Osteocyte (in vitro differentiated cells): ENCODE measurements at places on chromosomes 1 and 21. TPM values are rescaled to one million over a fixed set of nuclear protein-coding genes. Genes with fewer than 3 reads are reported as not detected.
A peak's percentile ranks its signal among the peaks of the same experiment; 100 is the strongest.

DNA sequence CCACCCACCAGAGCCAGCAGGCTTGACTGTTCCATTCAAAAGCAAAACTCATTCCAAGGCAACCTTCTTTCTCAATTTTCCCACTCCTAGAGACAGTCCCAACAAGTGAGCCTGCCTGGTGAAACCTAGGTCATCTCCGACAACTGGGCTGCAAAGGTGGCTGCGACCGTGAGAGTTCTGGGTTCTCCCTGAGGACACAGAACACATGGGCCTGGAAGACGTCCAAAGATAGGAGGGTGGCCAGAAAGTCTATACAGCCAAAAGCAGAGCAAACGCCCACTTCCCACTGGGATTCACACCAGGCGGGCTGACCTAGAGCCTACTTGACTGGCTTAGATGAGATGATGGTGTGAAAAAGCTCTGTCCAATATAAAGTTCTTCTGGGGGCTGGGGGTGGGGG, 90.2 kb upstream of the GRIK3 start:
- DNase-seq, result no peak

- no peak for DNase-seq
Measured at GRCh38 chr1:88060750-88061491, 623.2 kb upstream of the PKN2 start.

- no peak for DNase-seq
Measured at GRCh38 chr1:19011845-19012231, 55.4 kb upstream of the IFFO2 start.

DNA sequence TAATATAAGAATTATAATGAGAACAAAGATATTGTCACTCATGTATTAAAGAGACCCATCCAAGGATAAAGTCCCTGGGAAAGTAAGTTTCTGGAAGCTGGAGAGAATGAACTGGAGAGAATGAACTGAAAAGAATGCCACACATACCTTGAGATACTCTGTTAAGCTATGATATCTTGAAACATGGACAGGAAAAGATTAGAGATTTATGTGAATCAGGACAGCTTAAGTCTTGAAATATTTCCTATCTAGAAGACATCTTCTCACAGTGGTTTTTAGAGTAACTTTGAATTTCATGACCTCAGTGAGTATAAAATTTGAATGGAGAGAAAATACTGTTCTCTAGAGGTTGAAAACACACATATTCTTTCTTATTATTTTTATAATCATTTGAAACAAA, 201.3 kb upstream of the HMCN1 start:
- DNase-seq, result no peak

GRCh38 chr21:42711667-42712066, 58.2 kb downstream of the PDE9A start:
- no peak for DNase-seq

DNA sequence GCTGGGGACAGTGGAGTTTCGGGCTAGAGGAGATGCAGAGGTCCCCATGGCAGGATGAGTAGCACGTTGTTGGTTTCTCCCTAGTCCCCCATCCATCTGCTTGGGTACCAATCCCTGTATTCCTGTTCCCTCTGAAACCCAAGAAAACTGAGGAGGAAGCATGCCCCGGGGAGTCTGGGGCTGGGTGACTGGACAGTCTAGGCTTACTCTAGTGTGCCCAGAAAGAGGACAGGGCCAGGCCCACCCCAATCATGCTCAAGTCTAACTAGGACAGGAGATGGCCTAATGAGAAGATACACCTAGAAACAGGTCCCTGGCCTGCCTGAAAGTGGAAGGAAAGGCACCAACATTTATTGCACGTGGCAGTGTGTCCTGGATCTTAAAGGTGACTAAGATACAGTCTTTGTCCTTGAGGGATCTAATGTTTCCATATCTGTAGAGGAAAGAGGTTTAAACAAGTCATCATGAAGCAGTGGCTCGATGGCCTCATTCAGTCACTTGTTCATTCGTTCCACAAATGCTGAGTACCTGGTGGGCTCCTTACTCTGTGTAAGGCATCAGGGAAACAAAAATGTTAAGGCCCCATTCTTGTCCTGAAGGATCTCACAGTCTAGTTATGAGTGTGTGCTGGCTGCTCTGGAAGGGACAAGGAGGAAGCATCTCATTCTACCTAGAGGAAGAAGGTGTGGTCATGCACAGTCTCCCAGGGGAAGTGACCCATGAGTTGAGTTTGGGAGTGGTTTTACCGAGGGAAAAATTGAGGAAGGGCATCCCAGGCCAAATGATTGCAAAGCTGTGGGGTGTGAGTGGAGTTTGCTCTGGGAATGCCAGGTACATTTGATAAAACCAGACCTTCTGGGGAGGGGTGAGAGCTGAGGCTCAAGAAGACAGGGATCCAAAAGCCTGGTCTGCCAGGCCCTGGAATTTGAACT, 10.0 kb downstream of the CDK18 start:
- no peak for DNase-seq

DNA sequence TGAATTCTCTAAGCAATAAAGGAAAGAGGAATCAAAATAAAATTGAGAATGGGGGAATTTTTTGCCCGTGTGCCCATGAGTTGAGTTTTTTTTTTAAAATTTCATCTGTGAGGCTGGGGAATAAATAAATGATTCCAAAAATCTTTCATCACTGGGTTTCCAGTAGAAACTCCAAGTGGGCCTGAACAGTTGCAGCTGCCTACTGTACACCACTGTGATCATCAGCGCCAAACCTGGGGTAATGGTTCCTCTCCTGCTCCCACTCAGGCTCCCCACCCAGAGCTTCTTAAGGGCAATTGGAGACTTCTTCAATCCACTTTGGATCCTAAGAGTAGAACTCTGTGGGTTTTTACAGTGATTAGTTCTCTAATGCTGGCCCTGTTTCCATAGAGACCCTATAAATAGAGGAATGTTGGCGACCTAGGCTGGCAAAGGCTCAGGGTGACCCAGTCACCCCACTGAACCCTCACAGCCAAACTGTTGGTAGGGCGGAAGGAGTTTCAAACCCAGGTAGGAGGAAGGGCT, 9.3 kb downstream of the TMCC2 start:
- DNase-seq, result no peak

Gene SOD1
- total RNA-seq, result 195 and 205 TPM in 2 replicates

GRCh38 chr1:231625975-231626534, 535 bp upstream of the DISC1 start:
- no peak for DNase-seq

DNA sequence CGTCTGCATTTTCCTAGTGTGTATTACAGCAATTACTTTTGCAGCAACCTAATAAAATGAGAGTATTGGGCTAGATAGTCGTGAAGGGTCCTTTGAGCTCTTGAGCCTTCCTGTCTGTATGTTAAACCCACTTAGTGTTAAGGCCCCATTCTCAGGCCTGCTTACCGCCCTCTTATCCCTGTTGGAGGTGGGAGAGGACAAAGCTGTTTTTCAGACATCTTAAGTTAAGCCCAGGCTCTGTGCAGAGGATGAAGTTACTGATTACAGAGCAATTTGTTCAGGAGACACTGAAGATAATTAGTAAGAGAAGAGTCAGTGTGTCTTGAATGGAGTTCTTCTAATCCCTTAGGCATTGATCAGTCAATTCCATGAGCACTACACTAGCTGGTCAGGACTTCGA, 114.6 kb downstream of the UCK2 start:
- DNase-seq, result peak; percentile 34

DNA sequence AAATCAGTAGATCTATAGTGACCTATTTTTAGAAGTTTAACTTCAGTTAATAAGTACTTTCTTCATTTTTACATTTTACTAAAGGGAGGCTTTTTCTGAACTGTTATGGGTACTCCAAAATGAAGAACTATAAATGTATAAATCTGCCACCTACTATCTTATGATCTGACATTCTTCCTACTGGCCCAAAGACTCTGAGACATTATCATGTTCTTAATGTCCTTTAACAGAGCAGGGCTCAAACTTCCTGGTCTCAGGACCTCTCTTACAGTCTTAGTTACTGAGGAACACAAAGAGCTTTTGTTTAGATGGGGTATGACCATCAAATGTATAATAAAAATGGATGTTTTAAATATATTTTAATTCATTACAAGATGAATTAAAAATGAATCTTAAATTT, 8.9 kb downstream of the TRIM33 start:
- no peak for DNase-seq

DNA sequence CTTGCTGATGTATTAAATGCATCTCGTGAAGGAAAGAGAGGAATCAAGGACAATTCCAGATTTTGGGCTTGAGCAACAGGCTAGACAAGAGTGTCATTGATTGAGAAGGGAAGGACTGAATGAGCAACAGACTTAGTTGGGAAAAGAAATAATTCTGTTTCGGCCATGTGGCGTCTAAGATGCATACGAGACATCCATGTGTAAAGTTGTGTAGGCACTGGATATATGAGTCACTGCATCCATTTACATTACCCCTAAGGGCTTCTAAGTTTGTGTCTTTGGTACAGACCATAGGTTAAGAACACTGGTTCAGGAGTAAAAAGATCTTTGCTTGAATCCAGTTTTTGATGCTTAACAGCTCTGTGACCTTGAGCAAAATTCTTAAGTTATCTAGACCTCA, 307.0 kb upstream of the SGIP1 start:
- DNase-seq, result no peak

DNA sequence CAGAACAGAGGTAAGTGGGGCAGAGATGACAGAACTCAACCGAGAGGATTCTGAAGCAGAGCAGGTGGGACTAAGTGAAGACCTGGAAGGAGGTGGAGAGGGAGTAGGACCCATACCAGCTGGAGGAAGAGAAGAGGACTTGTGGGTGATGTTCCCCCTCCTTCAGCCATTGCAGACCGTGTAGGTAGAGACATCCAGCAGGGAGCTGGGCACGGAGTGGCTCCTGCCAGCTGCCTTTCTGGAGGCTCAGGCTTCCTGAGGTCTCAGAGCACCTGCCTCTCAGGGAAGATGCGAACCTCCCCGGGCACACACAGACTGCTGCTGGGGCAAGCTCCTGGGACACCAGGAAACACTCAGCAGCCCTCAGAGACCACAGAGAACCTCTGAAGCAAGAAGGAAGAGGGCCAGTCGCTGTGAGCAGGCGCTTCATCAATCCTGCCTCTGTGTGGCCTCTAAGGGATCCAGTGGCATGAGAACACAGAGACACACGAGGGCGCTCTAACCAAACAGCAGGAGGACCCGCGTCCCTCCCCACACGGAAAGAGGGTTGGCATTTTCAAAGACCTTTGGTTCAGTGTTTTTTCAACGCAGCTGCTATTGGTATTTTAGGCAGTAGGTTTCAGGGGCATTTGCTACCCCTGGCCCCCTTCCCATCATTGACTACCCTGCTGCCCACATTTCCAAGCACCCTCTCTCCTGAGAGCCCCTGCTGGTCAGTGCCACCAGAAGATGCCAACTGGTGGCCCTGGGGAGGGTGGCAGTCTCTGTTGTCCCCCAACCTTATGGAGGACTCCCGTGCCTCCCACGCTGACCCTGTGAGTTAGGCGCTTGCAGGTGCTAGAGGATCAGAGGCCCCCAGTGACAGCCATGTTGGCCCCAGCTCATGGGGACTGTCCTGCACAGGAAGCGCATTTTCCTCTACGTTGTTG, 89.6 kb upstream of the EDN2 start:
- peak; percentile 90 for DNase-seq

DNA sequence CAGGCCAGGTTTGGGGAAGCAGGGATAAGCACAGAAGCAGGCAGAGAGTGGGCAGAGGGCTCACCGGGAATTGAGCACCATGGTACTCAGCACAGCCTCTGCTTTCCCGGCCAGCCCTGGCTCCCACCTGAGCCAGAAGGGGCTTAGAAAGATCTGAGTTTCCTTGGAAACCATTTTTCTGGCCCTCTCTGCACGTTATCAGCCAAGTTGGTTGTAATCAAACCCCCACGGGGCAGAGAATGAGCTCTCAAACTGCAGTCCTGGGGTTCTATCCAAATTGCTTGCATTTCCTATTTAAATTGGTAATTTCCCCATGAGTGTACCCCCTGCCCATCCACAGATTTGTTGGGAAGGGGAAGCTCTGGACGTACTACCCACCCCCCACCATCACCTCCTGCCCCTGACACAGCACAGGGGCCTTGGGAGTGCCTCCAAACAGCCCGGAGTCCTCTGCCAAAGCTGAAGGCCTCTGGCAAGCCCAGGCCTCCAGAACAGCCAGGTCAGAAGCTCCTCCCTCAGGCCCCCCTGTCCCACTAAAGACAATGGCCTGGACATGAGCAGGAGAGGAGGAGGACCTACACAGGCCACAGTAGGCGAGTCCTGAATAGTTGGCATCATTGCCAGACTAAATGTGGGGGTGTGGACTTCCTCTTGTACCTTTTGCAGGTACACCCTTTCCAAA, 42.7 kb upstream of the GJB5 start:
- no peak for DNase-seq

Gene HSD3B2
- not detected in 2 replicates for total RNA-seq

Gene NDC1
- 9.8 and 10.7 TPM in 2 replicates for total RNA-seq

DNA sequence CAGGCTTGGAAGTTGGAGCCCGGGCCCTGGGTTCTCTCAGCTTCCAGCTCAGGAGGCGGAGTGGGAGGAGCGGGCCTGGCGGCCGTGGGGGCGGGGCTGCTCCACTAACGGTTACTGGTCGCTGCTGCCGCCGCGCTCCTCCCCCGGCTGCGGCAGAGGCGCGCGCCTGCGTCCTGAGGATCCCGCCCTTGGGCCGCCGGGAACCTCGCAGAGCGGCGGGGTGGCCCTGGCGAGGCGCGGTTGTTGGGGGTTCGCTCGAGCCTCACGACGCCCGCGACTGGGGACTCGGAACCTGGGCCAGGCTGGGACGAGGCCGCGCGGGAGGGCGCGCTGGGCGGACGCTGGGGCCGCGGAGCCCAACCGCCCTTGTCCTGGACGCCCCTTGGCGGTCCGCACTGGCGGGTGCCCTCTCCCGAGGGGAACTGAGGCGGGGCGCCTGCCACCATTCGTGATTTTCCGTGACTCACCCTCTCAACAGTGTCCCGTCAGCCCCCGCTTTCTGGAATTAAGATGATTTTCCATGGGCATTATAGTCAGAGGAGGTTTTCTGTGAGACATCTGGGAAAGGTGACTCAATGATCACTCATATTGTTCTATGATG, 34.1 kb downstream of the OR2G3 start:
- DNase-seq, result peak; percentile 88

DNA sequence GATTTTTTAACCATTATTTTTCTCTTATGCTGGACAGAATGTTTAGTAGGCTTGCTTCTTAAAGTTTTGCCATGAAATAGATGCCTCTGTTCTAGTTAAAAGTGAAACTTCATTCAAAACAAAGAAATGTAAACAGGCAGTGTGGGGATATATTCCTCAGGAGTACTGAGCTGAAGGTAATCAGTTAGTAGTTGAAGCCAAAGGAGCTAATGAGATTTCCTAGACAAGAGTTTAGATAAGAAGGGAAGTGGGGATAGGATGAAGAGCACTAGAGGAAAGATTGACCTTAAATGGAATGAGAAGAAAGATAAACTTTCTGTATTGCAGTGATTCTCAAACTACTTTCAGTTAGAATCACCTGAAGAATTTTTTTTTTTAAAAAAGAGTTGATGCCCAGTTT, 23.9 kb downstream of the PRRC2C start:
- no peak for DNase-seq

GRCh38 chr21:16968436-16968835, 544.4 kb upstream of the CXADR start:
- no peak for DNase-seq

DNA sequence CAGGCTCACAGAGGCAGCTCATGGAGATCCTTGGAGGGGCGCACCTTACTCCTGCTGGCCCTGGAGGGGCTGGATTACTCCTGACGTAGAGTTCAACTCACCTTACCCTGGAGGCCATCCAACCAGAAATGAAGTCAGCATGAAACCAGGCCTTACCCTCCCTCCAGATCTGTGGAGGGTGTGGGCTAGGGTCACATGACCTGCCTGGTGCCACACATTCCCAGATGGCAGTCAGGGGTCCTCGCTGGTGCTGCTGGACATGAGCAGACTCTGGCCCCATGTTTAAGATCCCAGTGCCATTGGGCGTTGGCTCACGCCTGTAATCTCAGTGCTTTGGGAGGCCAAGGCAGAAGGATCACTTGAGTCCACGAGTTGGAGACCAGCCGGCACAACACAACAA, 4.5 kb downstream of the C21orf58 start:
- DNase-seq, result no peak
